ENCODE measurements at places on chromosomes 12 and 14. TPM values are rescaled to one million over a fixed set of nuclear protein-coding genes. Genes with fewer than 3 reads are reported as not detected.

DNA sequence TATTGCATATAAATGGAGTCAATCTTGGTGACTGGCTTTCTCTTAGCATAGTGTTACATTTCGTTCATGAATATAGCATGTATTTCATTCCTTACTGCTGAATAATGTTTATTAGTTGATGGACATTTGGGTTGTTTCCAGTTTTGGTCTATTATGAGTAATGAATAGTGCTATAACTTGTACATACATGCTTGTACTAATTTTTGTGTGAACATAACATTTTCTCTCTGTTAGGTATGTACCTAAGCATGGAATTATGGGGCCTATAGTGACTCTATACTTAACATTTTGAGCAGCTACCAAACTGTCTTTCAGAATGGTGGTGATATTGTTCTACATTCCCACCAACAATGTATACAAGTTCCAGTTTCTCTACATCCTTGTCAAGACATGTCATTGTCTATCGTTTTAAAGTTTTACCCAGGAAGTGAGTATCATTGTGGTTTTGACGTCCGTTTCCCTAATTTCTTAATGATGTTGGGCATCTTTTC lies 23.1 kb downstream of the ATP2A2 start:
- no peak for DNase-seq

Gene IL26
- 2.1 TPM for total RNA-seq

Gene TMPRSS12
- not detected for total RNA-seq

Gene HCAR2
- total RNA-seq, result not detected

DNA sequence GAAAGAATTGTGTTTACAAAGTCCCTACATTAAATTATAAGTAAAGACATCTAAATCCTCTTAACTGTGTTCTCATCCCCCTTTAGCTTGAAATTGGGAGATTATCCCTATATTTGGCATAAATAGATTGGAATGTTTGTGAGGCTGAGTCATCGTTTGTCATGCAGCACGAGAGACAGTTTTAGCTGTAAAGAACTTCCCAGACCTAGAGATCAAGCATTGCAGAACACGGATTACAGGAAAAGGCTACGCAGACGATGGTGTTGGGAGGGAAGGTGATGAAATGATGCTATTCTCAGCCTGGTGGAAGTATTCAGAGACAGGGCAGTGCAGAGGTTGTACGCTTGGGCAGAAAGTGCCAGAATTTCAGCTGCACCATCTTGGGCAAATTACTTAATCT lies 93.8 kb downstream of the PTPRB start:
- no peak for DNase-seq

Data from activated CD4-positive, alpha-beta memory T cell treated with anti-CD3 and anti-CD28 coated beads for 36 hours (primary cell).